ENCODE measurements at places on chromosomes 6 and 20.

DNA sequence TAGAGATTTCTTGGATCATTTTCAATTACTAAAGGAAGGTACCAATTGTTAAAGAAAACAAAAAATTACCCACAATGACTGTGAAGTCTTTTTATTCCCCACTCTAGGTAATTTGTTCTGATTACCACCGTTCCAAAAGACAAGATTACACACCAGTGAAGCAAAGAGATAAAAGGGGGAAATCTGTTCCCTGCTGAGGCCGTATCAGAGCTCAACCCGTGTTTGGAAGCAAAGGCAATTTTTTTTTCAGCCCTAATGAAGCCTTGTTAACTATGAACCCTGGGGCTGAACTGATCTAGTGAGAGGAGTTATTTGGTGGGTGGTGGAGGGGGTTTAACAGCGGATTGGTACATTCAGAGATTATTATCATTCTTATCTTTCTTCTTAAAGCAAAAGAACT lies 128.5 kb downstream of the ALDH8A1 start:
- DNase-seq = no peak
- H3K4me1 ChIP-seq = peaks cover 4% of the 10 kb centered on the region
- no peaks in the 10 kb centered on the region for H3K27me3 ChIP-seq
- no peaks in the 10 kb centered on the region for H3K36me3 ChIP-seq
- no peak overlapping the region for H3K27ac ChIP-seq

DNA sequence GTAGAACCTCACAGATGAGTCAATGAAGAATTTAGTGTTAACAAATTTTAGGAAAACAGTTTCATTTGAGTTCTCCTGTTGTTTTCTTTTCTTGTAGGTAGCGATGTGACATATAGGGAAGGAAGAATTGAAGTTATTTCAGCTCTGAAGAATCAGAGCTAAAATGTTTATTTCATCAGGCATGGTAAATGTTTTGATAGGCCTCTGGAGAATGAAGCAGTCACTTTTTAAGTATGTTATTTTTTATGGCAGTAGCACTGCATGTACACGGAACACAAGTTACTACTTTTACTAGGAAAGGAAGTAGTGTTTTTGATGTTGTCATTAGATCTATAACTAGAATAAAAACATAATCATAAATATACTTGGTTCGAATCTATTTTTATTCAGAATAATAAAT lies 1357.3 kb upstream of the CITED2 start:
- no peaks in the 10 kb centered on the region for H3K27me3 ChIP-seq
- H3K4me3 ChIP-seq = no peak overlapping the region
- H3K4me1 ChIP-seq = peaks cover 10% of the 10 kb centered on the region
- H3K27ac ChIP-seq = no peak overlapping the region
- no peaks in the 10 kb centered on the region for H3K36me3 ChIP-seq
- no peak for DNase-seq

DNA sequence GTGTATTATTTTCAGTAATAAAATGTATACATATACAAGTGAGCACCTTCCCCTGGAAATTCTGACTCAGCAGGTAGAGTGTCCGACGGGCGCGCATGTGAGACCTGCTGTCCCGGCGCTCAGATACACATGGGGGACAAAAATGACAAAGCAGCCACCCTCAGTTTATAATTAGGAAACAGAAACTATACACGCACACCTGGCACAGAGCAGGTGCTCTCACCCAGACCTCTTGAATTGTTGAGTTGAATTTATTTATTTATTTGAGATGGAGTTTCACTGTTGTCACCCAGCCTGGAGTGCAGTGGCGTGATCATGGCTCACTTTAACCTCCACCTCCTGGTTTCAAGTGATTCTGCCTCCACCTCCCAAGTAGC lies 180.4 kb downstream of the ZDHHC14 start:
- no peaks in the 10 kb centered on the region for H3K36me3 ChIP-seq
- H3K27me3 ChIP-seq = no peaks in the 10 kb centered on the region
- no peak overlapping the region for H3K4me3 ChIP-seq
- no peak overlapping the region for H3K27ac ChIP-seq
- DNase-seq = no peak

DNA sequence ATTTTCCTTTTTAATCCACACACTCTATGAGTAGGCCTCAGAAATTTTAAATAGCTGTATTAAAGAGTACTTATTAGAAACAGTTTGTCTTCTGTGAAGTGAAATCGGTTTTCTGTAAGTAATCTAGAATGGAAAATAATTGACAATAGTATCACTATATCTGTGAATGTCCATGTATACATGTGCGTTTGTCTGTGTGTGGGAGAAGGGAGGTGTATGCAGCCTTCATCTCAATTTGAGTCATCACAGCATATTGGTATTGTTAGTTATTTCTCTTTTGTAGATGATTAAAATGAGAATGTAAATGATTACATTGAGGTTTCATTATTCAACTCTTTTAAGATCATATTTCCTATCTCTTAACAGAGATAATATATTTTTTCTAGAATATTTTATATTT lies 206.0 kb downstream of the EYS start:
- H3K4me1 ChIP-seq = no peaks in the 10 kb centered on the region
- no peak overlapping the region for H3K4me3 ChIP-seq
- no peak overlapping the region for H3K27ac ChIP-seq
- no peaks in the 10 kb centered on the region for H3K36me3 ChIP-seq
- no peak for DNase-seq

DNA sequence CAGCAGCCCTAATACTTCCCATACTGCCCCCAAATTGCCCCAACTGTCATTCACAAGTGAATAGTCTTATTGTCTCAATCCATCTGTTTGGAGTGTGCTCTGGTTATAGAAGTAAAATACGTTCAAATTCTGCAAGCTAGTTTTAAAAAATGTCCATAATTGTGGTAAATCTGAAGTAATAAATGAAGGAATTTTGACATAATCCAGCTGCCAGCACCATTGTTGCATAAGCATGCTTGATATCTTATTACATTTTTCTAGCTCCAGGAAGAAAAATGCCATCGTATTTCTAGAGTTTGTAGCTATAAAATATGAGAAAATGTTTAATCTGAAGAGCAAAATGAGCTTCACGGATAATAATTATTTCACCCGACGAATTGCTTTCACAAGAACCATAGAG lies 664.7 kb downstream of the RFPL4B start:
- no peaks in the 10 kb centered on the region for H3K36me3 ChIP-seq
- H3K4me1 ChIP-seq = no peaks in the 10 kb centered on the region
- no peak overlapping the region for H3K27ac ChIP-seq
- H3K27me3 ChIP-seq = no peaks in the 10 kb centered on the region
- no peak for DNase-seq

DNA sequence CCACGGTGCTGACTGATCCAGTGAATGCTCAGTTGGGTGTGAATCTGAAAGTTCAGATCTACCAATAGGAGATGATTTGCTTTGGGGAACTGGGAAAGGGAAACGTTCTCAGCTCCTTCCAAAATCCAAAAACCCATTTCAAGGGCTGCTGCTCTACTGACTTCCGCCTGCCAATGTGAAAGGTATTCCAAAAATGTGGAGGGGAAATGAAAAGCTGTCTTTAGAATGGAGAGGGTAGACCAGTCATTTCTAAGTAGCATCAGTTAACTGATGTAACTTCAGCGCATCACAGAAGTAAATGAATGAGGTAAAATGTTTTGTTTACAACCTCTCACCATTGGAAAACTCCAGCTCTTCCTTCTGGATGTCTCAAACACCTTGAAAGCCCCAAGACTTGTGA lies 19.6 kb upstream of the EYA2 start:
- H3K27ac ChIP-seq = no peak overlapping the region
- H3K27me3 ChIP-seq = peaks cover 11% of the 10 kb centered on the region
- no peak overlapping the region for H3K4me3 ChIP-seq
- H3K36me3 ChIP-seq = no peaks in the 10 kb centered on the region

DNA sequence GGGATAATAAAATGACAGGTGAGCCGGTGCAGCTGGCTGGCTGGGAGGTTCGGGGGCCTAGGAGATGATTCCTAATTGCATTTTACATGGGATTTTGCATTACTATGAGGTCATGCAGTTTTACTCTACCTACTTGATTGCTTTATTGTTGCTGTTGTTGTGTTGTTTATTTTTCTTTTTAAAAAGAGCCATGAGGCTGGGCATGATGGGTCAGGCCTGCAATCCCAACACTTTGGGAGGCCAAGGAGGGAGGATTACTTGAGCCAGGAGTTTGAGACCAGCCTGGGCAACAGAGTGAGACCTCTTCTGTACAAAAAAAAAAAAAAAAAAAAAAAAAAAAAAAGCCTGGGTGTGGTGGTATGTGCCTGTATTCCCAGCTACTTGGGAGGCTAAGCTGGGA lies 104.8 kb downstream of the GJA1 start:
- DNase-seq = no peak
- no peak overlapping the region for H3K4me3 ChIP-seq
- no peaks in the 10 kb centered on the region for H3K4me1 ChIP-seq
- H3K36me3 ChIP-seq = no peaks in the 10 kb centered on the region
- no peaks in the 10 kb centered on the region for H3K27me3 ChIP-seq

- no peaks in the 10 kb centered on the region for H3K27me3 ChIP-seq
- H3K27ac ChIP-seq = no peak overlapping the region
- H3K4me1 ChIP-seq = no peaks in the 10 kb centered on the region
These were observed 296.6 kb upstream of the MANEA start for GRCh38 chr6:95280686-95281273.

GRCh38 chr20:52312132-52312729 lies 120.7 kb upstream of the ZFP64 start:
- no peak overlapping the region for H3K4me3 ChIP-seq
- peak; percentile 46 for DNase-seq
- H3K27me3 ChIP-seq = no peaks in the 10 kb centered on the region
- peak overlapping the region; percentile 6 for H3K27ac ChIP-seq
- H3K36me3 ChIP-seq = peaks cover 5% of the 10 kb centered on the region
